ENCODE measurements at places on chromosomes 5 and 9.

GRCh38 chr5:108615216-108615615 lies 132.5 kb upstream of the FER start:
- DNase-seq, result no peak

- no peak for DNase-seq
These were observed 19.4 kb upstream of the FBP2 start for GRCh38 chr9:94613003-94613402.

- DNase-seq, result no peak
These were observed 100.9 kb downstream of the PRKACG start for GRCh38 chr9:68913054-68913453.

DNA sequence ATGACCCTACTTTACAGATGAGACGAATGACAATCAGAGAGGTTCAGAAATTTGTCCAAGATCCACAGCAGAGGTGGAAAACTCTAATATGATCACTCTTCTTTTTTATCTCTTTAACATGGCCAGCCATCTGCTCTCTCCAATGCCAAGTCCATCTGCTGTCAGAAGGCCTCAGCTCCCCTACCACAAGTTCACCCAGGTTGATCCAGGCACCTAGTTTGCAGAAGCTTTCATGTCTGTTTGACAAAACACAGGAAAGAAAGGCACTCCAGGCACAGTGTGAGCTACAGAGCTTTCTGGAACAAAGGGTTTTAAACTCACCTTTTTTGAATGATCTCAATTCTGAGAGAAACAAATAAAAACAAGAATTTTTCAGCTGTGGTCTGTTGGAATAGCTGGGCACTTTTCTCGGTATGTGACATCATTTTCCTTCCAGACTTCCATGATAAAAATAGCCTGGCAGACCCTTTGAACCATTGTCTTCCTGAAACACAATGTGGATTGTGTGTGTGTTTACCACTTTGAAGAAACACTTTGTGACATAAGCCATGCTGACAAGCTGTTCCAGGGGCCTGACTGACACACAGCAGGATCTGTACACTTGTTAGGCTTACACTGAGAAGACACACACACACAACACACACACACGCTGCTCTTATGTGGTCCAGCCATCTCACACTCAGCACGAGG lies 214.3 kb downstream of the AGTPBP1 start:
- DNase-seq, result no peak

DNA sequence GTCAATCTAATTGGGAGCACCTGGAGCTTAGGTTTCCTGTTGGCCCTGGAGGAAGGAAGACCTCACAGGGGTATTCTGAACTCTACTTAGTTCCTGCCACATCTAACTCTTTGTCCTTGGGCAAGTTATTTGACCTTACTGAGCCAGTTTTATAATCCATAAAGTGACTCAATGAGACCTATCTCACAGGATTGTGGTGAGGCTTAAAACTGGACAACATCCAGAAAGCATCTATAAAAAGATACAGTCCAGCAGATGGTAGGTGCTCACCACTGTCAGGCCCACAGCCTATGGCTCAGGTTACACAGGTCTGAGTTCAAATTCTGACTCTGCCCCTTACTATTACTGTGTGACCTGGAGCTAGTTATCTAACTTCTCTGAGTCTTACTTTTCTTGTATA lies 23.3 kb downstream of the KCNV2 start:
- DNase-seq, result no peak

- no peak for DNase-seq
These were observed 75.3 kb downstream of the PIP5K1B start for GRCh38 chr9:68780380-68780712.

DNA sequence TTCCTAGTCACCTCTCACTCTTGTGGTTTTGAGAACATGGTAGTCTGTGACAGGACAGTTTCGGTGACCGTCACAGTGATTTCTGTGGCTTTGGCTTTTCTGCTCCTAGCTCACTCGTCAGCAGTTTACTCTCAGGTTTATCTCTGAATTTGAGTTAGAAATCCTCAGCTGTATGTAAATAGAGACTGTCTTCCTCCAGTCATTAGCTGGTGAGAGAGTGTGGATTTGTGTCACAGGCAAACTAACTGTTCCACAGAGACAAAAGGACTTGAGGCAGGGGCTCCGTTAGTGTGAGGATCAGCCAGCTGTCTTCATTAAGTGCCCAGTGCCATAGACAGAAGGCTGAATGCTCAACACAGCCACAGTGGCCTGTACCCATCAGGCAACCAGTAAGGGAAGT lies 131.4 kb downstream of the CD180 start:
- no peak for DNase-seq

GRCh38 chr5:7976411-7977190 lies 107.7 kb downstream of the MTRR start:
- DNase-seq, result no peak

DNA sequence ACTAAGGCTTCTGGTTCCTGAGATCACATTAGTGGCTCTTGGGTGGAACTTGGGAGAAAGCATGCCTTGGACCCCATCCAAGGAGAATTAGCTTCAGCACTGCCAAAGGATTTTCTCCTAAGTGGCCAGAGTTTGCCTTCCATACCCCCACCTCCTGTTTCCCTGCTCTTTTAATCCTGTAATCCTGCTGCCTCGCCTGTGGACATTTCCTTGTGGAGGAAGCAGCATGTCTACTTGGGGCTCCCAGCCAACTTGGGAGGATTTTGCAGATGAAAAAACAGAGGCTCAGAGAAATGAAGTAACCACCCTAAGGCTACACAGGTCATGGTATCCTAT lies 1.6 kb downstream of the ARSI start:
- no peak for DNase-seq

DNA sequence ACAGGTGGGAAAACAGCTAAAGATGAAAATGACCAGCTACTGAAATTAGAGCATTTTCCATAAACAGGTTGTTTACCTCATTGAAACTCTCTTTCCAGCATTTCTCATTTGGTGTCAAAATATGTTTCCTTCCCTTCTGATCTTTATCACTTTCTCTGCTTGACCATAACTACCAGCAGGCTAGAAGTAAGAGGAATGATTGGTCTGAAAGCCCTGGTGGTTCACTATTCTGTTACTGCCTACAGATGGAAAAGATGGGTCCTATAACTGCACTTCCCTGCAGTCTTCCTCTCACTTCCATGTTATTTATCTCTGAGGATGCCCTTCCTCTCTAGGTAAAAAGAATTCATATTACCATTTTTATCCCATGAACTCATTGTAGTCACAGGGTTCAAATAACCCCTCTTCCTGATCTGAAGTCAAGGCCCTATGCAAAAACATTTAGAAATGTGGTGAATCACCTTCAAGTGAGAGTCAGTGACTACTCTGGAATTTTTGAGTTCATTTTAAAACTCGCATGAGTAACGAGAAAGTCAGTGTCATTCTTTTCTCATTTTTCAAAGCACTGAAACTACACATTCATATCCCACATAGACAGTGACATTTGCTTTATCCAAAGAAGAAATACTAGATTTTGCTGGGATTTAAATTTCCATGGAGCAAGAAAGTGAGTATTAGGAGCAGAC lies 51.7 kb downstream of the ZNF474 start:
- DNase-seq, result no peak

DNA sequence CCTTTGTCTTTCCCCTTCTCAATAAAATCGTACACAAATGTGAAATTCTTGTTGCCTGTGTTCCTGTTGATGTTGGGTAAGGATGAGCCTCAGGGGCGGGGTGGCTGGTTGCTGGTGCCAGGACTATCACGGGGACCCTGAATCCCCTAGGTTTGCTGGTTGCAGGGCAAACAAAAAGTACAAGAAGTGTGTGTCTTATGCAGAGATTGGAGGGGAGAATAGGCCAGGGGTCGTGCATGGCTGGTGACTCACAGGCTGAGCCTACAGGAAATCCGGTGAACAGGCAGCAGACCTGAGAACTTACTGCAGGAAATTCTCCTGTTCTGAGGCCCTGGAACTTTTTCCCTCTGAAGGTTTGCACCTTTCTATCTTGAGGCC lies 5.5 kb downstream of the ANXA2R start:
- DNase-seq, result peak; percentile 40

DNA sequence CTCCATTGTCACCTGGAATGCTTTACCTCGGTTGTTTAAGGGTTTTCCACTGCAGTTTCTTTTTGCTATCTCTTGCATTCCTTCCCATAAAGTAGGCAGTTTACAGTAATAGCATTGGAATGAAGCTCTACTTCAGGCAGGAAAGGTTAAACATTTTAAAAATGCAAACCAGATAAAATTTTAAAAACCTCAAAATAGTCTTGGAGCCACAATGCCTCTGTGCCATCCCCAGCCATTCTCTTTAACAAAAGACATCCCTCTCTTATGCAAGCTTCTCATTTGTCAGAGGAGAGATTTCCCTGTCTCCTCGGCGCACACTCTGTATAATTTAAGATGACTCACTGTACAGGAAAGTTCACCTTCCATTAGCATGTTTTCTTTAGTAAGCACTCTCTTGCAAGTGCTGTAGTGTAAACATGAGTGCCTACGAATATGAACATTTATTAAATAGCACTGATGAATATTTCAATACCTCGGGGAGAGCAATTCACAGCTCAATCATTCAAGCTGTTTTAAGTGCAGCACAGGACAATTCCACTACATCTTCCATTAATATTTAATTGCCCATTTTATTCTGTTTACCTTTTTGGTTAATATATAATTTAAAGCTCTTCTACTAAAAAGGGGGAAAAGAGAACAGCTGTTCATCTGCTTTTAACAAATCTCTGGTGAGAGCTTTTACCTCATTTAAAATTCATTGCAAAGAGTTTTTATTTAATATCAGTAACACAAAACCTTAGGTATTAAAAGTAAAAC lies 343.6 kb downstream of the SPATA31D1 start:
- DNase-seq, result no peak

Measured in activated gamma-delta T cell treated with Interleukin-2 at 50 U/mL for 16 hours (primary cell).